Fibroblast of mammary gland (primary cell): ENCODE measurements at places on chromosomes 12 and 14.

DNA sequence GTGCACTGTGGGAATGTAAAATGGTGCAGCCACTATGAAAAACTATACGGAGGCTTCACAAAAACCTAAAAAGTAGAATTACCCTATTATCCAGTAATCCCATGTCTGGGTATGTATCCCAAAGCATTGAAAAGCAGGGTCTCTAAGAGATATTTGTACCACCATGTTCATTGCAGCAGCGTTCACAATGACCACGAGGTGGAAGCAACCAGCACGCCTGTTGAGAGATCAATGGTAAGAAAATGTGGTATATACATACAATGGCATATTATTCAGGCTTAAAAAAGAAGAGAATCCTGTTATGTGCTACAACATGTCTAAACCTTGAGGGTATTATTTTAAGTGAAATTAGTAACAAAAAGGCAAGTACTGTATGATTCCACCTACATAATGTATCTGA is 910 bp upstream of the NOPCHAP1 start:
- DNase-seq = no peak

DNA sequence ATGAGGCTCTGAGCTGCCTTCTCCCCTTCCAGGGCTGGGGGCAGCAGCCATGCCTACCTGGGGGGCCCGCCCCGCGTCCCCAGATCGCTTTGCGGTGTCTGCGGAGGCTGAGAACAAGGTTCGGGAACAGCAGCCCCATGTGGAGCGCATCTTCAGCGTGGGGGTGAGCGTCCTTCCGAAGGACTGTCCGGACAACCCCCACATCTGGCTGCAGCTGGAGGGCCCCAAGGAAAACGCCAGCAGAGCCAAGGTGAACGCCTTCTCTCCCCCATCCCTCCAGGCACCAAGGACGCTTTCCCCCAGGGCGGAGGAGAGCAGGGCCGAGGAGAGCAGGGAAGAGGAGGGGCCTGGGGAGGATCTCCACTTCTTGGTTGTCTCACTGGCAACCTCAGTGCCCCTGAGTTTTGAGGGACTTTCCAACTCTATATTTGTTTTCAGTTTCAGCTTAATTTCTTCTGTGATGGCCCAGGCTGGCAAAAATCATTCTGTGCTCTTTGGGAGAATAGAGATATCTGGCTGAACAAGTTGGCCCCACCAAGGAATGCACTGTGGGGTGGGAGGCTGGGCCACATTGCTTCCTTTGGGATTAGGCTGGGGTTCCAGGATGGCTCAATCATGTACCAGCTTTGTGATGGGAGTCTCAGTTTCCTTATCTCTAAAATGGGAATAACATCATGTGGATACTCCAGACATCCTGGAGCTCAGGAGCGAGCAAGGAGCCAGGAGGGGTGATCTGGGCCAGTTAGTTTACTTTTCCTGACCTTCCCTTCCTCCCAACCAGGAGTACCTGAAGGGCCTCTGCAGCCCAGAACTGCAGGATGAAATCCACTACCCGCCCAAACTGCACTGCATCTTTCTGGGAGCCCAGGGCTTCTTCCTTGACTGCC is 1.2 kb downstream of the KHNYN start:
- DNase-seq = peak; percentile 55

GRCh38 chr12:14876833-14877232 is 8.8 kb downstream of the MGP start:
- no peak for DNase-seq

DNA sequence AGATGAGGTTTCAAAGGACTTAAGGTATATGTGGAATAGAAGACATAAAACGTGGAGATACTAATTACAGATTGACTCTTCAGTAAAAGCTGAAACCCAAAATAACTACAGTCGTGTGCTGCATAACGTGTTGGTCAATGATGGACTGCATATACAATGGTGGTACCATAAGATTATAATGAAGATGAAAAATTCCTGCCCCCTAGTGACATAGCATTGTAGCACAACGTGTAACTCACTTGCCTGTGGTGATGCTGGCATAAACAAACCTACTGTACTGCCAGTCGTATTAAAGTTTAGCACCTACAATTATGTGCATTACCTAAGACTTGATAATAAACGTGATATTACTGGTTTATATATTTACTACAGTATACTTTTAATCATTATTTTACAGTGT is 150.3 kb downstream of the LRRK2 start:
- peak; percentile 11 for DNase-seq

DNA sequence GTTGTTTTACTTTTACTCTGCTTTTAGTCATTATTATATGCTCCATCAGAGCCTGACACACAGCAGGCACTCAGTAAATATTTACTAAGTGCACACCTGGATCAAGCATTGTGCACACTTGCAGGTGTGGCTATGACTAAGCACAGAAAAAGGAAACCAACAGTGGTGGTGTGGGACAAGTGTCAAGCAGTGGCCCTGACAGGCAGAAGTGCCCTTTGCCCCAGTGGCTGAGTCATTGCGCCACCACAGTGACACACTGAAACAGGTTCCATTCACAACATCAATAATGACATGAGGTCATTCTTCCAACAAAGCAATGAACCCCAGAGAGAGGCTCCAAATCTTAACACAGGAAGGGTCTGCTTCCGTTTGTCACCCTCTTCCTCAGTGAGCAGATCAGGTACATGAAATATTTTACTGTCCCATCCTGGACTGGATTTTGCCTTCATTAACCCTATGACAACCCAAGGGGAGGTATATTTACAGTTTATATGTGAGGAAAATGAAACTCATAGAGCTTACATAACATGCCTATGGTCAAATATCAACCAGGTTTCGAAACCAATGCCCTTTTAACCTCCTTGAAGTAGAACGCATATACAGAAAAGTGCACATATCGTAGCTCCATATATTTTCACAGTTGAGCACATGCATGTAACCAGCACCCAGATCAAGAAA is 82.6 kb upstream of the GTF2A1 start:
- DNase-seq = no peak

DNA sequence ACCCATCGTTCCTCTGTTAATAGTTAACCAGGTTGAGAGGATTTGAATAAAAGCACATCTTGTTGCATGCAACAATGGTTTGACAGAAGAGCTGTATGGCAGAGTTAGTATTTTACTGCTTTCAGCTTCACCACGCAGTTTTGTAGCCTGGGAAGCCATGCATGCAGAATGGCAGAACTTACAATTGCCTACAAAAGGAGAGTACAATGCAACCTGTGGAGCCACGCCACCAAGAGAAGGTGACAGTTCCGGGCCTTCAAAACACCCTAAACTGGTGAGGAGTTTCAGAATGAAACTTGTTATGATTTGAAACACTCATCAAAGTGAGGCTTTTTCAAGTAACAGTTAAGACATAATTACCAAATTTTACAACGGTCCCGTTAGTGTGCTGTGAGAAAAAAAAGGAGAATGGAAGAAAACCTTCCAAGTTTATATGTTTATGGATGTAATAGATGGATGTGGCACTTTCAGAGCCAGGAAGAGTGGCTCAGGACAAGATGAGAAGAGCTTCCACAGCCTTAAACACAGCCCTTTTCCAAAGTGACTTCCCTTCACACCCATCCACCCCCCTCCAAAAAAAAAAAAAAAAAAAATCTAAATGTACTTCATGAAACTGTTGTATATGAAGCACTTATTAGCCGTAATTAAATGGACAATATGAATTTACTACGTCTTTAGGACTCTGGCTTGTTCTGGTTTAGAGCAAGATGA is 158.7 kb downstream of the EGLN3 start:
- DNase-seq = no peak

- DNase-seq = peak; percentile 72
These were observed 27.0 kb upstream of the ESRRB start for GRCh38 chr14:76348898-76349297.

GRCh38 chr12:54933376-54933775 is 51.2 kb downstream of the TESPA1 start:
- DNase-seq = peak; percentile 52

DNA sequence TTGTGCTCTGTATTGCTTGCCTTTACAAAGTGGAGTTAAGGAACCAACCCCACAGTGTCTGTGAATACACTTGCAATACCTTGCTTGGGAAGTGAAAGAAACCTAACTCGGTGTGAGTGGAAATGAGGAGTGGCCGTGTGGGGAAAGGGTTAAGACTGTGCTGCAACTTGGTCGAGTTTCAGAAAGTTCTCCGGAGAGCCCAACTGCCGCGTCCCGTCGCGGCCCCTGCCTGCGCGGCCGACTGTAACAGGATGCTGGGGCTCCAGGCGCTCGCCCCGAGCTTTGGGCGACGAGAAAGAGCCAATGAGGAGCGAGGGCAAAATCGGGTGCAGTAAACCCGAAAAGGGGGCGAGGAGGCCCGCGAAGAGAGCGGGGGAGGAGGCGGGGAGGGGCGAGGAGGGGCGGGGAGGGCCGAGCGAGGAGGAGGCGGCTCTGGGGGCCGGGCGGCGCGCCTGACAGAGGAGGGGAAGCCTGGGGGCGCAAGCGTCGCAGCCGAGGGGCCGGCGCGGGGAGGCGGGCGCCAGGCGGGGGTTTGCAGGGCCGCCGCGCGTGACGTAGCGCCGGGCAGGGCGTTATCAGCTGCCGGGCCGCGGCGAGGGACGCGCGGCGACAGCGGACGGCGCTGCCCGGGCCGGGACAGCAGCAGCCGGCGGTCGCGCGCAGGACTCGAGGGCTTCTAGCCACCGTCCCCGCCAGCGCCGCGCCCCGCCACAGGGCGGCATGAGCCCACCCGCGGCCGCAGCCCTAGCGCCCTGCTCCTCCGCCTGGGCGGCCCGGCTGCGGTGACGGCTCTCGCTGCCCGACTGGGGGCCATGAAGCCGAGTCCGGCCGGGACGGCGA is at the start of gene DACT1:
Gene DACT1, plus strand, starts transcription at position 572 of the 840 bp plus-strand sequence. Its CDS starts 241 bp downstream, at position 813.
- DNase-seq = peak; percentile 38

GRCh38 chr12:10802587-10802986 is at the start of gene TAS2R7:
Gene TAS2R7 (minus strand): TSS chr12:10802627. CDS start chr12:10802570, 57 bp downstream.
- no peak for DNase-seq

- DNase-seq = no peak
These were observed 120.5 kb upstream of the NCOR2 start for GRCh38 chr12:124687917-124688316.

DNA sequence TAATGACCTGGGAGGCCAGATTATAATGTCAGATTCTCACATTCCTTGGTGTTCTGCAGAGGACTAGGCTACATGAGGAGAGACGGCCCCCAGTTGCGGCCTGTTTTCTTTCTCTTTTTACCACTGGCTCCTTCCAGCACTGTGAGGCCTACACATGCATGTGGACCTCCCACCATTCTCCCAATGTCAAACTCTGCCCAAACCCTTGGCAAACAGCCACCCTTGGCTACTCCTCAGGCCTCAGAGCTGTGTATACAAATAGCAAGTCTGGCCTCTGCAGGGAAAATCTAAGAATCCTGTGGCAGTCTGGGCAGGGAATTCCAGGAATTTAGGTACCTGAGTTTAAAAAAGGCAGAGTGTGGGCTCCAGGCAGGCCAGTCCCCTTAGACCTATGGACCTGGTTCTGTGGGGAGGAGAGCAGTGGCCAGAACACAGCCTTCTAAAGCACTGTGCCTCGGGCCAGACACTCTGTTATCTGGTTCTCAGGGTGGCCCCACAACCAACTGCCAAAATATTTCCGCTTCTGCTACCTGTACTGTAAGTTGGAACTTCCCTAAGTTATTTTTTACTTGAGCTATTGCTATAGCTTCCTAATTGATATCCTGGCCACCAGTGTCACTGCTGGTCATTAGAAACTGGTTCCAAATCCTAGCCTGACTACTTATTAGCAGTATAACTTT is 19.9 kb upstream of the NEDD1 start:
- peak; percentile 17 for DNase-seq

DNA sequence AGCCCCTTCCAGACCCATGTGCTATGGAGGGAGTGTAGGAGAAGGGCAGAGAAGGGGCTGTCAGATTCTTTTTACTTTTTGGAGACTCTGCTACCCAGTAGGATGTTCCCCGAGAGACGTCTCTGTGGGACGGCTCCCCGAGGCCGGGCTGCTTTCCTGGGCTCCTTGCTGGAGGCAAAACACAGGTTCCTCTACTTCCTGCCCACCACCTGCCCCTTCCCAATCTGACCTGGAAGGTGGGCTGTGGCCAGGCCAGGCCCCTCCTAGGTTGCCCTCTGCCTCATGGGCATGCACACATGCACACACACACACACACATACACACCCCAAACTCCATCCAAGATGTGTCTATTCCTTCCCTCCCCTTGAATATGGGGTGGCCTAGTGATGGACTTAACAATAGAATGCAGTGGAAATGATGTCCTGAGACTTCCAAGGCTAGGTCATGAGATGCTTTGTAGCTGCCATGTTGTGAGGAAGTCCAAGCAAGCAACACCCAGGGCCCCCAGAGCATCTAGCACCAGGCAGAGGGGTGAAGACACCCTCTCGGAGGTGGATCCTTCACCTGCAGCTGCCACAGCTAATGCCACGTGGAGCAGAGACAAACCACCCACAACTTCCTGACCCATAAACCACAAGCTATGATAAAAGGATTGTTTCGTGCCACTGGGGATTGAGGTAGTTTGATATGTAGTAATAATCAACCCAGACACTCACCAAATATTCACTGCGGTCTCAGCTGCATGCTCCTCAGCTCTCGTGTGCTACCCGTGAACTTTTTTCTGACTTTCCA is 1.6 kb upstream of the ASB2 start:
- DNase-seq = no peak

DNA sequence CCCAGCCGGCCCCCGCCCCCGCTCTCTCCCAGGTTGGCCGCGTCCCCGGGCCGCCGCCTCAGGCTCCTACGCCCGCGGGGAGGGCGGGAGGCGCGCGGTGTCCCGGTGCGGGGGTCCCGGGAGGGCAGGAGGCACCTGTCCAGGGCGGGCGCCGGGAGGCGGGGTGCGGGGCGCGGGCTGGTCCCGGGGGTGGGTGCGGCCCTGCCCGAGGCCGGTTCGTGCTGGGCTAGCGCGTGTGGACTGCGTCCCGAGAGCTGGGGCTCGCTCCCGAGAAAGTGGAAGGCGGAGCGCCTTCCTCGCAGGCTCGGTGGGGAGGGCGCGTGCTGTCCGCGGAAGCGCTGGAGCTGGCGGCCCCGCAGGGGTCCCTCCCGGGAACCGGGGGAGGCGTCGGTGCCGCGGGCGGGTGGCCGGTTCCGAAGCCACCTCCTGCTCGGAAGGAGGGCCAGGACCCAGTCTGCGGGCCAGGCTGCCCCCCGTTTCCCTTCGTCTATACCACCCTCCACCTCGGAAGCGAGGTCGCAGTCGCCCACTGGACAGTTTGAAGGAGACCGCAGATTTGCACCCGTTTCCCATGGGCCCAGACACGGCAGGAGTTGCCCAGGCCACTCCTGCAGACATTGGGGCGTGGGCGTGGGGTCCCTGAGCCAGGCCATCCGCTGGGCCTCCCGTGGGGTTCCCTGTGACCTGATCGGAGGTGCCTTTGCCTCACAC is 636 bp downstream of the ZFYVE21 start:
- no peak for DNase-seq

DNA sequence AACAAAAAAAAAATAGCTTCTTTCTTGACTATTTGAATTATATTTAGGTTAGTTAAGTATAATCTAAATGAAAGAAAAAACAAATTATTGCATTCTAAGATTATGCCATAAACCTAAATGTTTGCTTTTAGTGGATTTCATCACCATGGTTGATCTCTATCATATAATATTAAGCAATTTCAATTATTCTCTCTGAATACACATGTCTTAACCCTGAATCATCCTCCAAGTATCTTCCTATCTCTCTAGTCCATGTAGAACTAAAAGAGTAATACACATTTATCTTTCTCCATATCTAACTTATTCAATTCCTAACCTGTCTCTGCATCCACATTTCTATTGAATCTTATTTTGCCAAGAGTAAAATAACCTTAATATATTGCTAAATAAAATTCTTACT is 59.6 kb downstream of the PPFIA2 start:
- DNase-seq = no peak
